ENCODE measurements at places on chromosomes 3 and 15.

GRCh38 chr3:111979434-111980038 lies 710 bp downstream of the ABHD10 start:
- no peak for DNase-seq

- DNase-seq: no peak
Measured at GRCh38 chr3:128155616-128156360, 2.5 kb downstream of the EEFSEC start.

GRCh38 chr3:146537603-146538002 lies 6.8 kb downstream of the PLSCR1 start:
- no peak for DNase-seq

GRCh38 chr15:58583171-58583908 lies 151.5 kb downstream of the LIPC start:
- no peak for DNase-seq

- DNase-seq: no peak
Measured at GRCh38 chr3:126316031-126316461, 41.2 kb downstream of the KLF15 start.

GRCh38 chr15:60442031-60442650 lies 36.8 kb downstream of the ICE2 start:
- no peak for DNase-seq

- no peak for DNase-seq
Measured at GRCh38 chr3:66053550-66054094, 14.9 kb upstream of the MAGI1 start.

DNA sequence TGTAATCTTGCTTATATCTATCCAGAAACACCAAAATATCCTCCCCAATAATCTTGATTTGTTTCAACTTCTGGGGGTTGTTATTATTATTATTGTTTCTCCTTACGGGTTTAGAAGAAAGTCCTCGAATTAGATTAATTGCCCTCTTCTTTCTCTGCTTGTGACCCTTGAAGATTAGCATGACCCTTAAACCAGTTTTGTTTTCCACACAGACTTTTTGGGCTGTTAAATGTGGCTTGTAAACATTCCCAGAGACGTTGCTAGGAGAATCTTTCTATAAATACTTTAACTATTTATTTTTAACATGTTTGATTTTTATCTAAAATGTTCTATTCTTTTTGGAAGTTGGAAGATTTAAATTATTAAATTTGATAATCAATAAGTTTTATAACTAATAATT lies 4.3 kb upstream of the SUCNR1 start:
- DNase-seq: no peak

- DNase-seq: no peak
Measured at GRCh38 chr15:100198442-100198841, 143.3 kb downstream of the ADAMTS17 start.

- no peak for DNase-seq
Measured at GRCh38 chr3:21936207-21936606, 185.2 kb upstream of the ZNF385D start.

- DNase-seq: no peak
Measured at GRCh38 chr3:185397676-185398075, 34.7 kb downstream of the MAP3K13 start.

DNA sequence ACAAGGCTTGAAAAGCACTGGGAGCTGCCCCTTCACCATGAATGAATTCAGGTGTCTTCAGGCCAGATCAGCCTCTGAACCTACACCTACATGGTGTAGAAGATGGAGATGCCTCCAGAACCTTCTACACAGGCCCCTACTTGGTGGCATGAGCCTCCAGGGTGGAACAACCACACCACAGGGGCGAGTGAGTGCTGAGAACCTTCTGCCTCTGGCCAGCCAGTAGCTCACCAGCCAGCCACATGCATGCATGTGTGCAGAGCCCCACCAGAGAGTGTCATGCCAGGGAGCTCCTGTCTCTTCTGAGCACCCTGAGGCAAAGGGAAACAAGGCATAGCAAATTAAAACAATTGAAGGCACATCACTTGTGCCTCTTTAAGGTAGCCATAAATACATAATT lies 161.8 kb upstream of the TOPAZ1 start:
- DNase-seq: no peak

GRCh38 chr3:32872487-32873382 lies 54.9 kb downstream of the TRIM71 start:
- DNase-seq: peak; percentile 6
